ENCODE measurements at places on chromosomes 12 and 14. TPM values are rescaled to one million over a fixed set of nuclear protein-coding genes. Genes with fewer than 3 reads are reported as not detected.

CD4 gene
- 3.2 TPM for total RNA-seq

TMPRSS12 gene
- total RNA-seq, result not detected

RIMBP2 gene
- total RNA-seq, result 0.31 TPM

DLGAP5 gene
- total RNA-seq, result 150 TPM

CCDC197 gene
- total RNA-seq, result not detected

AQP5 gene
- total RNA-seq, result 1.7 TPM

SPTB gene
- total RNA-seq, result 2.7 TPM

ASCL1 gene
- total RNA-seq, result not detected

ABHD12B gene
- total RNA-seq, result 102 TPM

DNA sequence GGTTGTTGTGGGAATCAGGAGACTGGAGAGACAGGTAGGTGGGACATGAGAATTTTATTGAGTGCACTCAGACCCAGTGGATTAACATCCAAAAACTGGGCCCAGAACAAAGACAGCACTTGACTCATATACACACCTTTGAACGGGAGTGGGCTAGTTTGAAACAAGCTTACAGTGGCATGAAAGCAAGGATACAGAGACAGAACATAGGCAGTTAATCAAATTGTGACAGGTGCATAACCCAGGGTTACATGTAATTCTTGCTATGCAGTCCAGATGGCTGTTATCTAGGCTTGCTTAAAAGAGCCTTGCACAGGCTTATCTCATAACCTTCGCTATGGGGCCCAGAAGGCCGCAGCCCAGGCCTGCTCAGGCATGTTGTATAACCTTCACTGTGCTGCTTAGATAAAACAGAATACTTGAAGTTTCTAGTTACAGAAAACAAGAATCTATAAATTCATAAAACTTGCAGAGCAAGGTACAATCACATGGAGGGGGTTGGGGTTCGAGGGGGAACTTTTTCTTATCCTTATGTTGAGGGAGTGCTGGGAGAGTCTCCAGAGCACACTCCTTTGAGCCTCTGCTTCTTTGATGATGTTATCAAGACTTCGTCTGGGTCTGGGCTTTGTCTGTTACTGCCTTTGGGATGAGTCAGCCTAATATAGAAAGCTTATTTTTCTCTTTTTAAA is 81.7 kb downstream of the TNFAIP2 start:
- no peak for DNase-seq

DNA sequence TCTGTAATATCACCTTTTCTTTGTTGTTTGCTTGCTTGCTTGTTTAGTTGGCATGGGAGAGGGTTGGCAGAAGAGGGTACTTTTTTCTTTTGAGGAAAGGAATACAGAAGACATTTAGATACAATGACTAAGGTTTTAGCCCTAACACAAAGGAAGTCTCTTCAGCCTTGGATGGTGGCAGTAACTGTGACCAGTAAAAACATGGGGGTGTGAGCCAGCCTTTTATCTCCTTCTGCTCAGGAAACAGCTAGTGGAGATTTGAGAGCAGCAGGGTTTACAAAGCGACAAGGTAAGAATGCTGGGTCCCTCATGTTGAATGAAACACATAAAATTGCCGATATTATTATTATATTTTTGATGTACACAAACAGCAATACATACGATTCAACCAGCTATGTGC is 40.4 kb downstream of the SLC8A3 start:
- no peak for DNase-seq

GRCh38 chr12:44616402-44616801 is 259.7 kb downstream of the NELL2 start:
- DNase-seq, result no peak

GRCh38 chr12:10867381-10867780 is 16.7 kb downstream of the PRH1 start:
- DNase-seq, result no peak

DNA sequence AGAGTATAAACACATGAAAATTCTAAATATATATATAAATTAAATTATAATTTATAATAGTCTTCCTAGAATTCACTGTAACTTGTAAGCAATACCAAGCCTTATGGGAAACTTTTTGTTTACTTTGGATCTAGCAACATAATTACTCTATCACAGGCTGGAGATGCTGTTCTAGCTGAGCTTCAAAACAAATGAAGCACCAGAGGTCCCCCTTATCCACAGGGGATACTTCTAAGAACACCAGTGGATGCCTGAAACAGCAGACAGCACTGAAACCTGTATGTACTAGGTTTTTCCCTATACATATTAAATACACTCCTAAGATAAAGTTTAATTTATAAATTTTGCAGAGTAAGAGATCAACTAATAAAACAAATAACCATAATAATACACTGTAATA is 96.6 kb downstream of the CDK17 start:
- DNase-seq, result no peak

DNA sequence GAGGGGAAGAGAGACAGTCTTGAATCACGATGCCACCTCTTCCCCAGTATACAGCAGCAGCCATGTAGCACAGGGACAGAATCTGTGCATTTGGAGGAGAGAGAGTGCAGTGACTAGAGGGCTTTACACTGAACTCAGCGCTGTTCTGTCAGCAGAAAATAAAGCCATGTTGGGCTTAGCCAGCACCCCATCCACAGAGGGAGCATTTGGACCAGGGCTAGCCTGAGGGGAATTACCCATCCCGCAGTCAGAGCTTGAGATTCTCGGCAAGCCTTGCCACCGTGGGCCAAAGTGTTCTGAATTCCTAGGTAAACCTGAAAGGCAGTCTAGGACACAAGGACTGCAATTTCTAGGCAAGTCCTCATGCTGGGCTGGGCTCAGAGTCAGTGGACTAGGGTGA is 120.4 kb upstream of the CNOT2 start:
- no peak for DNase-seq

DNA sequence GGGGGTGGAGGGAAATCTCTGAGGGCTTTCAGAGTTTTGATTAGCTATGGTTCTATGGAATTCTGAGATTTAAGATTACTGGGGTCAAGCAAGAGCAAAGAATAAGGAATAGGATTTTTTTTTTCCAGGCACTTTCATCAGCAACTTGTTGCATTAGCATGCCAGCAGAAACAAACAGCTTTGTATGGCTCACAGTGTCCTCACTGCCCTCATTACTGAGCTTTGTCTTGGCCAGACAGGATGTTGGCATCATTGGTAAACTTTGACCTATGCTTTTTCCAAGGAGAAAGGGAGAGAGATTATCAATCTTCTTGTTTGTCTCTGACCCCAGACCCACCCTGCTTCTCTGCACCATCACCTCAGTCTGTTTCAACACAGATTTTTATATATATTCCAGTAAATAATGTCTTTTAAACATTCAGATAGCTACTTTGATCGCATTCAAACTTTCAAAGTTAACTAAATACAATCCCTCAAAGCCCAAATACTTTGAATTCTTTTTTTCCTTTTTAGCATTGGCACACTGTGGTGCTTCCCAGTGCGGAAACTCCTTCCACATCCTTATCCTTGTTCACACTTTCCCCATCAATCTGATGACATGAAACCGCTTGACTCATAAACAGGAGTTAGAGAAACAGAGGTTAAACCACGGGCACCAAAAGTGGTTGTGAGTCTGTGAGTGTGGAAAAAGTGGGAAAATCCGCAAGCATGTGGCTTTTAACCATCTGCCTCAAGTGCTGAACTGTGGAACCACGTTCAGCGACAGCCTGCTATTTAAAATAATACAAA is 282.2 kb upstream of the FAR2 start:
- no peak for DNase-seq

DNA sequence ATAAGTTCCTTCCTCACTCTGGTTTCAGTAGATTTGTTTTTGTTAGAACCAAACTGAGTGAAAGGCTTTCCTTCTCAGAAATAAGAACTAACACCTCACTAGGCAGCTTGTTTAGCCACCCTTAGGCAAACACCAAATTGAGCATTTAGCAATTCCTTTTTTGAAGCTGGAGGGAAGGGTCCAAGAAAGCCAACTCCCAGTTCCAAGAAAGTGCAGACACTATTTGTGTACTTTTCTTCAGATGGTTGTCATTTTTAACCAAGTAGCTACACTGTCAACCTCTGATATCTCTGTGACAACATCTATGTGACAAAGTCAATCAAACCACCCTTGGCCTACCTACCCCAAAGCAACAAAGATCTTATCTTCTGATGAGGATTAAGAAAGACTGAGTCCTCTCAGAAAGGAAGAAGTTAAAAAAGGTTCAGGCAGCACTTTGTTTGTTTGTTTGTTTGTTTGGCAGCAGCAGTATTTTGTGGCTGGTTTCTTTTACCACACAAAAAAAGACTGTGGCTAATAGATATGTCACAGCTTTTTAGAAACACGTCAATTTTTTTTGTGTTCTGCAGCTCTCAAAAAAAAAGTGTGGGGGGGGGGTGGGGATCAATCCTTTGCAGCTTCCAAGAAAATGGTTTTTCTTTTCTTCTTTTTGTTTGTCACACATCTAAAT is 203.8 kb downstream of the CRADD start:
- no peak for DNase-seq

GRCh38 chr14:65167072-65167645 is 64.8 kb upstream of the MAX start:
- no peak for DNase-seq

DNA sequence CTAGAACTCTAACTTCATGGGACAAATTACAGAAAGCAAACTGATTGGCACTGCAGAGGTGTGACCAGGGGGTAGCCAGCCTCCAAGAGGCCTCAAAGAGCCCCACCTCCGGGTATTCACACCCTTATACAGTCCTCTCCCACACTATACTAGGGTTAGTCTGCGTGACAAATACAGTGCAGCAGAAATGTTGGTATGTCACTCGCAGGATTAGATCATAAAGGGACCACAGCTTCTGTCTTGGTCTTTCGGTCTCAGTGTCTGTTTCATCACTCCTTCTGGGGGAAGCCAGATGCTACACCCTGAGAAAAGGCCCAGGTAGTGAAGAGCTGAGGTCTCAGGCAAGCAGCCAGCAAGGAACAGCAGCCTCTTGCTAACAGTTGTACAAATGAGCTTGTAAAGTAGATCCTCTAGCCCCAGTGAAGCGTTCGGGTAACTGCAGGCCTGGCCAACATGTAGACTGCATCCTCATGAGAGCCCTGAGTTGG is 68.9 kb upstream of the SAV1 start:
- no peak for DNase-seq

DNA sequence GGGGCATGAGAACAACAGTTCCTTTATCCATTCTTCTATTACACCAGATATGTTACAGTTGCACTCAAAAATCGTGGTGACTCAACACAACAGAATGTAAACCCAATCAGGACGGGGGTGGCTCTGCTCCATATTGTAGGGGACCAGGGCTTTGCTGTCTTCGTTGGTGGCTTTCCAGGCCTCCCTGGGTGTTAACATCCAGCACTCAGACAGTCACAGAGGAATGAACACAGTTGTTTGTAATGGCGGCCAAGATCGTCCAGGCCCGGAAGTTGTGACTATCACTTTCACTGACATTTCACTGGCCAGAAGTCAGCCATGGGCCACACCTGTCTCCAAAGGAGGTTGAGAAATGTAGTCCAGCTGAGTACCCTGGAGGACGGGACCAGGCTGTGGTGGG is 204.1 kb downstream of the CACNA1C start:
- no peak for DNase-seq

GRCh38 chr14:104355101-104356019 is 217.0 kb downstream of the KIF26A start:
- DNase-seq, result no peak

DNA sequence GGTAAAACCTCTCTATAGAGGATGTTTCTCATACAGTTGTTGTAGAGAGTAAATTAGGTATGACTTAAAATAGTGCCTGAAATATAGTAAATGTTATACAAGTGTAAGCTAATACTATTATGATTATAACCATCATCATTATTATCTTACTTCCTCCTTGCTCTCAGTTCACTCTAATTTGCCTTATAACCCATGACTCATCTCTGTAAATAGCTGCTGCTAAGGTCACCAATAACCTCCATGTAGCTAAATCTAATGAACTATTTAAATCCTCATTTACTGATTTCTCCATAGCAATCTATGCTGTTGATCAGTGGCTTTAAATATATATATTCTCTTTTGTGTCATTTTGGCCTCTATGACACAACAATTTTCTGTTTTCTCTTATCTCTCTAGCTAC is 109.6 kb downstream of the RMST start:
- DNase-seq, result no peak
